ENCODE measurements at places on chromosomes 5 and 9.

GRCh38 chr9:124726886-124727285 is 44.2 kb downstream of the NR6A1 start:
- DNase-seq: no peak

- DNase-seq: no peak
Measured at GRCh38 chr9:80157561-80157983, 585.8 kb downstream of the TLE4 start.

GRCh38 chr5:6342689-6343315 is 35.5 kb downstream of the MED10 start:
- no peak for DNase-seq

- DNase-seq: no peak
Measured at GRCh38 chr5:132608107-132608506, 49.9 kb upstream of the IL13 start.

- no peak for DNase-seq
Measured at GRCh38 chr5:40841068-40841805, at the start of gene CARD6. Gene CARD6, plus strand, starts transcription at chr5:40841367. Its CDS starts 16 bp downstream, at chr5:40841383.

GRCh38 chr5:86452251-86452650 is 165.5 kb upstream of the COX7C start:
- DNase-seq: no peak

- DNase-seq: no peak
Measured at GRCh38 chr5:9898319-9898718, 268.2 kb upstream of the TAS2R1 start.

GRCh38 chr9:24257726-24258125 is 288.0 kb downstream of the IZUMO3 start:
- DNase-seq: no peak

DNA sequence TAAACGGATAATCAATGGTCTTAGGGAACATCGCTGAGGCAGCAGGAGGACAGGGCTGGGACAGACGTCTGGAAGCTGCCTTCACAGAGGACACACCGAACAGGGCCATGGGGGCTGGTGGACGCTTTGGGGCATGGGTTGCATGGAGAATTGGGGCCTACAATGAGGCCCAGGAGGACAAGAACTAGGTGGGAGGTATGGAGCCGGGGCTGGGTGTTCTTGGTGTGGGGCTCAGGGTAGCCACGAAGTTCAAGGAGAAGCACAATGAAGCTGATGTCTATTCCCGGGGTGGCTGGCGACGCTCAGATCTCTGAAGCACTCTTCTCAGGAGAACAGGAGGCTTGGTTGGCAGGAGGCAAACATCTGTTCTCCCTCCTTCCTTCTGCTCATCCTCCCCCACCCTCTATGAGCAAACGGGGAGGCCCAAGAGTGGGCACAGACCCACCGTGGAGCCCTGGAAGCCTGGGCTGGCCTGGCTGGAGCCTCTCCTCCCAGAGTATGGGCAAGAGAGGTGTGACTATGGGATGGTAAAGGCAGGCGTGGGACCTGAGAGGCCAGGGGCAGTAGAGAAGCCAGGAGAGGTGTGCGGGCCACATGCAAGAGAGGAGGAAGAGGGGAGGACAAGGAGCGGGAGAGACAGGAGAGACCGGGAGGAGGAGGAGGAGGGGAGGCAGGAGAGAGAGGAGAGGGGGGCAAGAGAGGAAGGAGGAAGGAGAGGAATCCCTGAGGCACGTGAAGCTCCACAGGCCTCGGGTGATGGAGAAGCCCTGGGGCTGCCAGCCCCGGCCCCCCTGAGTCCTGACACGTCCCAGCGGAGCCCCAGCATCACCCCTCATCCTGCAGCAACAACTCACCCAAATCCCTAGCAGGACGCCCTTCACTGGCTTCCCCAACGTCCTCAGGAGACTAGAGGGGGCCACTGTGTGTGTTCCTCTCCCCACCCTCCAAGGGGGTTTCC is 159.1 kb downstream of the OLFM1 start:
- no peak for DNase-seq

GRCh38 chr9:21728781-21729180 is 73.7 kb upstream of the MTAP start:
- no peak for DNase-seq

GRCh38 chr5:9474219-9475002 is 71.5 kb downstream of the SEMA5A start:
- no peak for DNase-seq
